Stimulated activated CD8-positive, alpha-beta memory T cell treated with anti-CD3 and anti-CD28 coated beads, Interleukin-7, amount 100 ng/mL, for 1 hour (primary cell): ENCODE measurements at places on chromosomes 6 and 20.

- DNase-seq = no peak
Measured at GRCh38 chr6:81638366-81638765, 114.1 kb downstream of the TENT5A start.

DNA sequence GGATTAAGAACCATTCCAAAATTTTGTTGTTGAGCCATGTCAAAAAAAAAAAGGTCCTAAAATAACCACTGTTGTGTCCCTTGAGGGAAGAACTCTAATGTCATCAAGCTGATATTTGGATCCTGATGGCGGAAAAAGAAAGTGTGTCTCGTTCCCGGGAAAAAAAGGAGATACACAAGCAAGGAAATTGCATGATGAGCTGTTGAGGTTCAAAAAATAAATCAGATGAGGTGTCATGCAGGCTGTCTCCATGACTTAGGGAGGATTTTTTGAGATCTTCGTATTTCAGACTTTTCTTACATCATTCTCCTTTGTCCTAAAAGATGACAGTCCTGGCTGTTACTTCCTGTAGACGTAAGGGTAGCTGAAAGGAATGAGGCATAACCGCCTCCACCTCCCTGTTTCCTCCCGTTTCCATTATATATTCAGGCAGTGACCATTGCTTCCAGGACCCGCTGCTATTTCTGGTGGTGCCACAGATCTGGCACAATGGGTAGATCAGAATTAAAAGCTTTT is 117.3 kb upstream of the TNFAIP3 start:
- no peak for DNase-seq

GRCh38 chr20:51233345-51233744 is 210.4 kb upstream of the KCNG1 start:
- DNase-seq = no peak

- DNase-seq = no peak
Measured at GRCh38 chr20:9919271-9920014, 80.6 kb upstream of the PAK5 start.

- DNase-seq = no peak
Measured at GRCh38 chr6:14889611-14890593, 356.0 kb upstream of the JARID2 start.

DNA sequence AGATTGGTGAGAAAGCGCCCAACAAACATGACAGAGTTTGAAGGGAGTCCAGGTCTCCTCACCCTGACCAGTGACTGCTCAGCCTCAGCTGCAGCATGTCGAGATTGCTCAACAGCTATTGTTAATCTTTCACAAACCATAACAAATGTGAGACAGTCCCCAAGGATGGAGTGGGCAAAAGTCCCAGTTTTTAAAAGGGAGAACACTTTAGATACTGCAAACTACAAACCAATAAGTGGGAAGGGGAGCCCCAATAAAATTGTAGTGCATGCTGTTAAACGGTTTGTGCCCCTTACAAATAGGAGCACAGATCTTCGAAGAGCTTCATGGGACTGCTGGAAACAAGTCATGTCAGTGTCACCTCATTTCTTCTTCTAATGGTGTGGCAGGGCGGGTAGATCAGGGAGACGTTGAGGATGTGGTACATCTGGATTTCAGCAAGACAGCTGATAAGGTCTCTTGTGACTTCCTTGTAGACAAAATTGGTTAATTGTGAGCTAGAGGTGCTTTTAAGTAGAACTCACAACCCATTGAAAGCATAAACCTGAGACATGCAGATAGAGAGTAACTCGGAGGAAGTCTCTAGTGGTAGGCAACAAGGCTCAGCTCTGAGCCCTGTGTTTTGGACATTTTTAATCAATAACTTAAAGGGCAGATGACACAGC is 134.0 kb upstream of the ARMC2 start:
- no peak for DNase-seq

DNA sequence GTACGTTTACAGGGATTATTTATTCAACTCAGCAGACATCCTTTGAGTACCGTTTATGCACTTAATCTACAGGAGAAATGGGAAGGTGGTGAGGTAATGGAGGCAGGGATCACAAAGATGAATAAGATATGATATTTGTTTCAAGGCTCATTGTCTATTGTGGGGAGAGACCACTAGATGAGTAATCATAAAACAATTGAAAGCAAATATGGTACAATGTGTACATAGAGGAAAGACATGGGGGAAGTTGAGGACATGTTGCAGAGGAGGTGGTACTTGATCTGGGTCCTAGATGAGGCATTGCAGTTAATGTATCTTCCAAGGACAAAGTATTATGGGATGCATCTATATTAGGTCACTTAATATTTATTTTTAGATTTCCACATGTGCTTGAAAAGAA is 13.7 kb upstream of the CDC5L start:
- DNase-seq = no peak
